Right ventricle myocardium inferior (tissue), 1 donor: ENCODE measurements at places on chromosomes 6 and 20.

DNA sequence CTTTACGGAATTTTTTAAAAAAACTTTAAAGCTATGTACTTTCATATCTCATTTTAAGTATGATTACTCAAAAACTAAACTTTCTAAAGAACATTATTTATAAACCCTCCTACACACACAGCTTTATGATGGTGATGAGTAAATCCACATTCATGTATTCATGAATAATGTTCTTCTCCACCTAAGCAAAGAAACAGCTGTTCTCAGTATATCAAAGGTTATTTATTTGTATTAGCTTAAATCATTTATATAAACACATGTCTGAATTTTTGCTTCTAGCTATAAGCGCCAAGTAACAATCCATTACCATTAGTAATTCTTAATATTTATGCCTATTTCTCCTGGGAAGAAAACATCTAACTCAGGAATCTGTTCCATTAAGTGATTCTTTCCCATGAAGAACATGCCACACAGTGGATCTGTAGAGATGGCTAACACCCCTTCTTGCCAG lies 63.3 kb downstream of the SMLR1 start:
- DNase-seq, result no peak

DNA sequence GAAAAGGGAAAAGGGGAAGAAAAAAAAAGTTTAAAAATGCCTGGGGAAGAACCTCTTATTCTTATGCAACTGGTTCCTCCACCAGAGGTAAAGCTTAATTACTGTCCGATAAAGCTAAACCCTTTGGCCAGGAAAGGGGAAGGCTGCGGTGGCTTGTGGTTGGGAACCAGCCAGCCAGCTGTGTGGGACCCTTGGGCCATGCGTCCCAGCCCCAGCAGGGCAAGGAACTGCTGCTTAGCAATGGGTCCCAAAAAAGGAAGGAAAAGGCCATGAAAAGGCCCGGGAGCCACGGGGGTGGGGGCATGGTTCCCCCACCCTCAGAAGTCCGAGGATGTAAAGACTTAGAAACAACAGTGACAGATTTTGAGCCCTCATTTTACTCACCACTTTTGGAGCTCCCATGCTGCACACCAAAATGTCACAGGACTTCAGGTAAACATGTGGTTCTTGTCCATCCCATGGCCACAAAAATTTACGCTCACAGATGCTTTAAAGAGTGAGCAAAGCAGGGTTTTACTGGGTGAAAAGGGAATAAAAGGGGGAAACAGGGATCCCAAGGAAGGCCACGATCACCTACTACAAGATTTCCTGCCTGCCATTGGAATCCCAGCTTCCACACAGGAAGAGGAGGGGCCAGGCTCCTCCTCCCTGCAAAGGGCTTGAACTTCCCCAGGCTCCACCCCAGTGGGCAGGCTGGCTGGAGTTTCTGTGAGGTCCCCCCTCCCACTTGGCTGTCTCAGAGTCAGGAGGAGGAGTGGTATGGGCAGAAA lies 1234.7 kb upstream of the GJE1 start:
- DNase-seq, result no peak

DNA sequence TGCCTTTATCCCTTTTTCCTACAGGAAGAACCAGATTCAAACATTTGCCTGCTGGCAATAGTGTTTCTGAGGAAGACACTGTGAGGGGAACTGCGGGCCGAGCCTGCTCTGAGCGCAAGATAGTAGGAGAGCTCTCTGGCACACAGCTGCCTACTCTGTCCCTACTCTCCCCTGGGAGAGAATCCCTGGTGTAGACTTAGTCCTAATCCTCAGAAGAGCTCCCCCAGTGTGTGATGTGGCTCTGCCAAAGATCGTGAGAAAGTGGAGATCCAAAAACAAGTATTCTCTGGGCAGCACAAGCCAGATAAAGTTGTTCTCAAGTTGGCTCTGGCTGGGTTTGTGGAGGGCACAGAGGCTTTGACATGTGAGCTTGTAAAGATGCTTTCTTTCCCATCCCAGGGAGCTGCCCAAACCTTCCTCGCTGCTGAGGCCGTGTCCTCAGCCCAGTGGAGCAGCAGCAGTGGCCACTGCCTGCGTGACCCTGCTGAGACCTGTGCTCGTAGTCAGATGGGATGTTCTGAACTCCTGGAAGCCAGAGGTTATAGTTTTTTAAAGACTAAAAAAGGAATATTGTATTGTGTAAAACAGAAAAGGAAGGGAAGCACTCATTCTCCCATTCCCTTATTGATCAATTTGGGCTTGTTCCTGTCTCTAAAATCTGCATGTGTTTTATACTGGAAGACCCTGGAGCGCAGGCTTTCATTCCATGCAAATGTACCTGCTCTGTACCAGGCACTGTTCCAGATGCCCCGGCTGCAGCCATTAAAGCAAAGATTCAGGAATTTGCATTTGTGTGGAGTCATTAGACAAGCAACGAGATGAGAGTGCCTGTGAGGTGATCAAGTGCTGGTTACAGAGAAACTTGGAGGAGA lies 30.7 kb downstream of the PNLDC1 start:
- no peak for DNase-seq

GRCh38 chr6:106516616-106517015 lies 112.7 kb downstream of the RTN4IP1 start:
- DNase-seq, result no peak

GRCh38 chr20:51095633-51096521 lies 73.0 kb upstream of the KCNG1 start:
- no peak for DNase-seq

DNA sequence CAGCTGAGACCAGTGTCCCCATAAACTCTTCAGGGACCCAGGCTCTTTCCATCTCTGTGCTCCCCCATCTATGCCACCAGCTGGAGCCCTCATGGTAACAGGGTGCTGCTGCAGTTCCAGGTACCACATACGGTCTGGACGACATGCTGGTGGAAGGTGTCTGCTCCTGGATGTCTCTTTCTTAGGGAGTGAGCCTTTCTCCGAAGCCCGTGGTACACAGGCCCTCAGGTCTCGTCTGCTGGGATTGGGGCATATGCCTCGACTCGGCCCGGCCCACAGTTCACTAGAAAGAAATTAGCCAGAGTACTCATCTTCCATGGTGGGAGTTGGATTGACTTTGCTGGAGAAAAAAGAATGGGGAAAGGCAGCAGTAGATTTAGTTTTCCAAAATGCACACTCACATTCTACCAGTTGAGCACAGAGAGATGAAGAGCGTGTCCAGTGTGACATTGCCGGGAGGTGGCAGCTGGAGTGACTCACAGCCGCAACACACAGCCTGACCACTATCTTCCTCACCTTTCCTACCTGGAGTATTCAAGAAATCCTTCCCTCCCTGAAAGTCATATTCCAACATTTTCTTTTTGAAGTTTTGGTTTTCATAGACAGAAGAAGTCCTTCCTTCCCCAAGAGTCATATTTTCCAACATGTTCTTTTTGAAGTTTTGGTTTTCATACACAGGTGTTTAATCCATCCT lies 18.6 kb upstream of the SPO11 start:
- no peak for DNase-seq
